Breast epithelium (tissue), 4 donors: ENCODE measurements at places on chromosomes 4 and X. TPM values are rescaled to one million over a fixed set of nuclear protein-coding genes. Genes with fewer than 3 reads are reported as not detected.

FAM47E gene
- 17.9 TPM for total RNA-seq

RTL3 gene
- 0.44 TPM for total RNA-seq

GPR143 gene
- total RNA-seq: 3.4 TPM

GPR173 gene
- 1.6 TPM for total RNA-seq

POF1B gene
- total RNA-seq: 19.5 TPM

SLC34A2 gene
- total RNA-seq: 7.0 TPM

ZCCHC12 gene
- total RNA-seq: not detected

TRAPPC2 gene
- total RNA-seq: 25.3 TPM

UPF3B gene
- total RNA-seq: 10.8 TPM

CXCL11 gene
- total RNA-seq: not detected

UGDH gene
- 74.9 TPM for total RNA-seq

EXOC1L gene
- not detected for total RNA-seq

ATP2B3 gene
- total RNA-seq: not detected

- no peak for DNase-seq
Measured at GRCh38 chrX:44274096-44274495, 69.4 kb downstream of the EFHC2 start.

DNA sequence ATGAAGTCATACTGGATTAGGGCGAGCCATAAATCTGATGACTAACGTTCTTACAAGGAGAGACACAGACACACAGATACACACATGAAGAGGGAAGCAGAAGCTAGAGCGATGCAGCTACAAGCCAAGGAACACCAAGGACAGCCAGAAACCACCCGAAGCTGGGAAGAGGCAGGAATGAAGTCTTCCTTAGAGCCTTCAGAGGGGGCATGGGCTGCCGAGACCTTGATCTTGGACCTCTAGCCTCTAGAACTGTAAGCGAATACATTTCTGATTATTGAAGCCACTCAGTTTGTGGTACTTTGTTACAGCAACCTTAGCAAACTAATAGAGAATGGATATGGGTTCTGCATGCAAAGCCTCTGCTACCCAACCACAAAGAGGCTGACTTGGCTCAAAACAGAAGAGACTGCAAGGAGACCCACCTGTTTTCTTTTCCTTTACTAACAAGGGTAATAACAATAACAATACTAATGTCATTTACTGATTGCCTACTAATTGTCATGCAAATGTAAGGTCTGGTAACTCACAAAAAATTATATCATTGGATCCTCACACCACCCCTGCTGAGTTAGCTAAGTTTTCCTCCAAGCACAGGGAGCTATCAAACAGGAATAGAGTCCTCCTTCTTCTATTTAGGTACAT lies 10.1 kb upstream of the LDB2 start:
- DNase-seq: no peak

DNA sequence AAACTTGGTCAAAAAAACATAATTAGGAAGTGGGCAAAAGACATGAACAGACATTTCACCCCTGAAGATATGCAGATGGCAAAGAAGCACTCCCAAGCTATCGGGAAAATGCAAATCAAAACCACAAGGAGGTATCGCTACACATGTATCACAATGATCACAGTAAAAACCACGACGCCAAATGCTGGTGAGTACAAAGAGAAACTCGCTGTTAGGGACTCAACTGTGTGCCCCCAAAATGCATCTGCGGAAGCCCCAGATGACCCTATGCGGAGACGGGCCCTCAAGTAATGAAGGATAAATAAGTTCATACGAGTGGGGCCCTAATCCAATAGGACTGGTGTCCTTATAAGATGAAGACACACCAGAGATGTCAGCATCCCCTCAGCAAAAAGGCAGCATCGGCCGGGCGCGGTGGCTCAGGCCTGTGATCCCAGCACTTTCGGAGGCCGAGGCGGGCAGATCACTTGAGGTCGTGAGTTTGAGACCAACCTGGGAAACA lies 10.2 kb downstream of the GAK start:
- DNase-seq: no peak

DNA sequence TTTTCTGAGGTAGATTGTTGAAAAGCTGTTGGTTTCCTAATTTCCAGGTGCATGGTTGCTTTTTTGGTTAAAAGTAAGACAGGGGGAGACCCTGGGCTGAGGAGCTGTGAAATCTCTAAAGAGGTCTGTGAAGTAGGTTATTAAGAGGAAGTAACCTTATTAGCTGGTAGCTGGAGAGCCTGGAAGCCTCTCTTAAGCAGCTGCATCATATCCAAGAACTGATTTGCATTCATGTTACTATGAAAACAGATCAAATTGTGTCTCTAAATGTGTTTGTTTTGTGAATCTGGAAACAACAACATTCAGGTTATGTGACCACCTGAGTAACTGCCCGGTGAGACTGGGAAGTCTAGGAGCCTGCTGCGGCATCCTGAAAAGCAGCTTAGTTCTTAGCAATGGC lies 54.1 kb downstream of the ARHGAP10 start:
- no peak for DNase-seq

- DNase-seq: no peak
Measured at GRCh38 chrX:123740536-123740935, 7.7 kb upstream of the THOC2 start.

- DNase-seq: no peak
Measured at GRCh38 chrX:154724993-154725756, 25.7 kb downstream of the GAB3 start.

GRCh38 chr4:17781300-17782287 lies at the start of gene FAM184B:
FAM184B (minus strand) TSS chr4:17781621; CDS start chr4:17781299, 322 bp downstream.
- DNase-seq: no peak

GRCh38 chrX:36407836-36408235 lies 488.3 kb downstream of the CFAP47 start:
- no peak for DNase-seq

DNA sequence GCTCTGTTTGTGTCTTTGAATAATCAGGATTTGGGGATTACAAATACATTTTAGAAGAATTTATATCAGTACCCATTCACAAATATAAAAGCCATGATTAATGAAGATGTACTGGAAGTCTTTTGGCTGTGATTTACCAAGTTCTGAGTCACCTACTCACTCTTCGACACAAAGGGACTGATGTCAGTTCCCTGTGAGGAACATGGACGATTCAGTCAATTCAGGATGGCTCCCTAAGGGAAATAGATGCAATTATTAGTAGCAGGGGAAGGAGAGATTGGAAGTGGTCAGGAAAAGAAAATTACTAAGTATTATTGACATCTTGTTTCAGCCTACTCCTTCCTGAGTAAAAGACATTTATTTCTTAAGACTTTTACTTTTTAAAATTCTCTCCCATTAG lies 550.7 kb upstream of the SLIT2 start:
- DNase-seq: no peak

DNA sequence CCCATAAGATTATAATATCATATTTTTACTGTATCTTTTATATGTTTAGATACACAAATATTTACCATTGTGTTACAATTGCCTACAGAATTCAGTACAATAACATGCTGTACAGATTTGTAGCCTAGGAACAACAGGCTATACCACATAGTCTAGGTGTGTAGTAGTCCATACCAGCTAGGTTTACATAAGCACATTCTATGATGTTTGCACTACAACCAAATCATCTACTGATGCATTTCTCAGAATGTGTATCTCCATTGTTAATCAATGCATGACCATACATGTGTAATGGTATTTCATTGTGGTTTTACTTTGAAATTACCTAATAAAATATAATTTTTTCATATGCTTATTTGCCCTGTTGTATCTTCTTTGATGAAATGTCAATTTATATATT lies 288.1 kb upstream of the PCDH10 start:
- DNase-seq: no peak

DNA sequence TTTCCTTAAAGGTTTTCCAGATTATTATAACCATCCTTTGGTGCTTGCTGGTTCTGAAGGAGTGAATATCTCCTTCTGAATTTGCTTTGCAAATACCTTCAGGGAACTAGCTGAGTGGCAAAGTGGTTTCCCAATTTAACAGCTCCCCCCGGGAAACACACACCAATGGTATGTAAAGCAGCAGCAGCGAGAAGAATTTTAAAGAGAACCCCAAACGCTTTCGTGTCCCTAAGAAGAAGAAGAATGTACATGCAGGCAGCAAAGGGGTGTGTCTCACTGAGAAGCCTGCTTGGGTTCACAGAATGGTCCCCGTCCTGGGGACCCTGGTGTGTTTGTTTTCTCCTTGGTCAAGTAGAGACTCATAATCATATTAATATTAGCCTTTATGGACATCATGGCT lies 4.2 kb upstream of the AKAP17A start:
- no peak for DNase-seq

- DNase-seq: no peak
Measured at GRCh38 chr4:82765134-82765533, 33.5 kb downstream of the SCD5 start.

- no peak for DNase-seq
Measured at GRCh38 chr4:105140684-105141490, 5.8 kb upstream of the TET2 start.

DNA sequence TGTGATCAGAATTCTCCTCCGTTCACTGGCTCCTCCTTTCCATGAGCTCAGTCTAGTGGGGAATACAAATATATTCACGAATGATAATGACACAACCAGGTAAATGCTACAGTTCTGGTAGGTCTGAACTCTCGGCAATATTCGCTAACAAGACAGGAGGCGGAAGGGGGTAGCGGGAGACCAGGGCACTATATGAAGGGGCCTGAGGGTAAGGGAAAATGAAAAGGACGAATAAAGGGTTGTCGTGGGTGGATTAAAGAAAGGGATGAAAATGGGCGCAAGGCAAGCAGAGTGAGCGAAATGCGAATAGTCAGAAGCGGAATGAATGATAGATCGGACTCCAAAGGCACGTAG lies 743 bp downstream of the NKAP start:
- no peak for DNase-seq

DNA sequence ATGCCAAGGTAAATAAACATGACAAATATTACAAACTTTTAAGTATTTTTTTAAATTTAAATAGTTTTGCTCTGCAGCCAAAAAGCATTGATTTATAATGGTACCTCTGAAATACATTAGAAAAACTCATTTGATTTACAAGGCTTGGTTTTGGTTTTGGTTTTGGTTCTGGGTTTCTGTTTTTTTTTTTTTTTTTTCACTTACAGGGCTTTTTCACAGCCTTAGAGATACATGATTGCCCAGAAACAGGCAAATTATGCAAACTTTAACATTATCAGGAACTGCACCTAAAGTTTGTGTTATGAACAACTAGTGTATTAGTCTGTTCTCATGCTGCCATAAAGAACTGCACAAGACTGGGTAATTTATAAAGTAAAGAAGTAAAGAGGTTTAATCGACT lies 196.4 kb upstream of the DDX53 start:
- DNase-seq: no peak

GRCh38 chr4:2842687-2843262 lies 869 bp upstream of the ADD1 start:
- DNase-seq: no peak

DNA sequence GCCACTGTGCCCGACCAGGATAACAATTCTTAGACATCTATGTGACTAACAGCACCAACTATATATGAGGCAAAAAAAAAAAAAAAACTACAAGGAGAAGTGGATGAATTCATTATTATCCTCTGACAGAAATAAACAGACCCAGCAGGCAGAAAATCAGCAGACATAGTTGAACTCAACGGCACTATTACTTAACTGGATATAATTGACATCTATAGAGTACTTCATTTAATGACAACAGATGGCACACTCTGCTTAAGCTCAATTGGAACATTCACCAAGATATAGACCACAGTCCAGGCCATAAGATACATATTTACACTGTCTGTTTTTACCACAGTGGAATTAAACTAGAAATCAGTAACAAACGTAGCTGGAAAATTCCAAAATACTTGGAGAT lies 13.3 kb downstream of the CLDN22 start:
- no peak for DNase-seq

- DNase-seq: no peak
Measured at GRCh38 chrX:129876771-129877305, 29.1 kb upstream of the UTP14A start.

DNA sequence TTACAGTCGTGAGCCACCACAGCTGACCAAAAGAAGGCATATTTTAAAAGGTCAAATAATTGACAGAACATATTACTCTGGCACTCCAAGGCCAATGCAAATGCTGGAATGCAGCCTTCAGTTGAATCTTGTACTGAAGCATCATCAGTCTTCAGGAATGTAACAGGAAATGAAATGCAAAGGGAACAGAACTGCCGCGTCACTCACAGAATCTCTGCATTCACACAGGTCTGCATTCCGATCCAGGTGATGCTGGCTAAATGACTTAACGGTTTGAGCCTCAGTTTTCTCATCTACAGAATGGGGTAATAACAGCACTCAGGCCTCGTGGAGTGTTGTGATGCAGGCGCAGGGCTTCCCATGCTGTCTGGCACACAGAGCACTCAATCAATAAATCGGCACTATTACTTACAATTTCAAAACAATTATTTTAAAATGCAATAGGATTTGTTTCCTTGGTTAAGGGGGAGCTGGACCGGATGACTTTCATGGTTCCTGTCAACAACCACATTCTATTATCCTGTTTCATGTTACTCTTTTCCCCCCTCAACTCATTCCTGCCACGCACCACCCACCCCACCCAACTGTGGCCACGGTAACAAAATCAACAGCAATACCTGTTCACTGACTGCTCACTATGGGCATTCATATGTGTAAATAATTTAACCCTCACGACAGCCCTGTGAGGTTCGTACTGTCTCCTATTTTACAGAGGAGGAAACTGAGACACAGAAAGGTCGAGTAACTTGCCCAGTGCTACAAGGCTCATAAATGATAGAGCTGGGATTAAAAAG lies 32.4 kb downstream of the IGFBP7 start:
- DNase-seq: no peak

- no peak for DNase-seq
Measured at GRCh38 chr4:4327652-4328121, 37.6 kb downstream of the ZBTB49 start.

- DNase-seq: no peak
Measured at GRCh38 chr4:119321921-119322687, at the start of gene FABP2. FABP2 (minus strand) TSS chr4:119322138; CDS start chr4:119322102, 36 bp downstream.

DNA sequence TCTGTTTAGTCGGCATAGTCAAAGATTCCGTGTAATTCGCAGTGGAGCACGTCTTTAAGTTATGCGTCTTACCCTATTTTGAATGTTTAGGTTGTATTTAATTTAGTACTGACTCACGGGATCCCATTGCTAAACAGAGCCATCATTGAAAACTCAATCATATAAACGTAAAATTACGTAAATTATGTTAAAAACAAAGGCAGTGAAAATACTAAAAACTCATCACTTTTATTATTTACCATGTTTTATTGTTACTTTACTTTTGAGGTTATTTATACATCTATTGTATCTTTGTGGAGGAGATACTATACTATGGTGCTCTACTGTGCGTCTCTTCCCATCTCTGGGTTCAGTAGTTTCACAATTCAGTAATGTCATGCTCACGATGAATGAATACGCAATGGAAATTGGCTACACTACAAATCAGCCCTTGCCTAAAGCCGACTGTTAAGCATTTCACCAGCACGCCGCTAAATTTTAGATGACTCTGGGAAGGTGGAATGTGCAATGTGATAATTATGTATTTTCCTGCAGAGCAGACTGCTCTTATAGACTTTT lies 944 bp downstream of the FUNDC2 start:
- no peak for DNase-seq
